Urinary bladder (tissue), 4 donors: ENCODE measurements at places on chromosomes 2 and 18. TPM values are rescaled to one million over a fixed set of nuclear protein-coding genes. Genes with fewer than 3 reads are reported as not detected.

Gene RNF152
- 44.4 TPM for total RNA-seq

DNA sequence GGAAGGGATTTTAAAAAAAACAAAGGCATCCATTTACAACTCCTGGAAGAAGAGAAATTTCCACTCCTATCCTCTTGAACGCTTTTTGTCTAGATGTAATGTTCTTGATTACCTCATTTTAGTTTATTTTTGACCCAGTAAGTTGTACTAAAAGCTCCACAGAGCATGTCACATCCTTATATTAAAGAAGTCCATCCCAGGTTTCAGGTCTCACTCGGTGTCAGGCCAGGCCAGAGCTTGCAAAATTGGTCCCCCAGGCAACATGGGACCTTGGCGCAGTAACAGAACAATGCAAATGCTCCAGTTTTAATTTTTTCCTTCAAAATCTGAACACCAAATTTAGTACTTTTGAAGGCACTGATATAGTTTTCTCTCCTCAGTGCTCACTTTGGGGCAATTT, 218.4 kb upstream of the REV1 start:
- DNase-seq: no peak

- DNase-seq: no peak
These were observed 111.4 kb upstream of the SMAD7 start for GRCh38 chr18:49061991-49062831.

- DNase-seq: no peak
These were observed 142.2 kb downstream of the SATB2 start for GRCh38 chr2:199315299-199316179.

DNA sequence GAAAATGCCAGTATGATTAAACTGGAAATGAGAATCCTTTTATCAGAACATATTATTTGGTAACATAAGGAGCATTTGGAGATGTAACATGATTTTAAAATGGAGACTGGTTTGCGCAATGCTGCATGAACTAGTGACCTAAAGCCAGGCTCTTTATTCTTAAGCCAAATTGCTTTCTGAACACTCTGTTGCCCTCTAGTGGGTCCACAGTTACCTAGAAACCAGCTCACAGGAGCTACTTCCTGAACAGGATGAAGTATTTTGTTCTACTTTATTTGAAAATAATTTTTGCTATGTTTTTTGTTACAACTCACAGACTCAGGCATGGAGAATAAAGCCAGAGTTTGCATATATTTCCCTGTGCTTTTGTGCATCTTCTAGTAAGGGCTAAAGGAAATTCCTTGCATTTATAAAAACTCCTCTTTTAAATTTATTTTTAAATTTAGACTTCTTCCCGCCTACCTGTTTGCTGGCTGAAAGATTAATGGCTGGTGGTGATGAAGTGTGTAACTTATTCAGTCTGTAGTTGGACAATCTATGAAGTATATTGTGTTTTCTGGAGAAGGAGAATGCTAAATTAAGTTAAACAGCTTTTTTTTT, 146.7 kb downstream of the PARD3B start:
- DNase-seq: peak; percentile 51

GRCh38 chr18:8361941-8362471, 247.2 kb upstream of the RAB12 start:
- DNase-seq: no peak

- no peak for DNase-seq
These were observed 3.5 kb downstream of the NOL10 start for GRCh38 chr2:10686176-10686730.

GRCh38 chr2:26922405-26923188, 47.8 kb upstream of the MAPRE3 start:
- no peak for DNase-seq

- DNase-seq: no peak
These were observed 278.3 kb upstream of the LRATD1 start for GRCh38 chr2:14354231-14354630.

Gene PSMD1
- 81.7 TPM for total RNA-seq

- DNase-seq: no peak
These were observed 28.4 kb downstream of the MEIS1 start for GRCh38 chr2:66463206-66463755.

DNA sequence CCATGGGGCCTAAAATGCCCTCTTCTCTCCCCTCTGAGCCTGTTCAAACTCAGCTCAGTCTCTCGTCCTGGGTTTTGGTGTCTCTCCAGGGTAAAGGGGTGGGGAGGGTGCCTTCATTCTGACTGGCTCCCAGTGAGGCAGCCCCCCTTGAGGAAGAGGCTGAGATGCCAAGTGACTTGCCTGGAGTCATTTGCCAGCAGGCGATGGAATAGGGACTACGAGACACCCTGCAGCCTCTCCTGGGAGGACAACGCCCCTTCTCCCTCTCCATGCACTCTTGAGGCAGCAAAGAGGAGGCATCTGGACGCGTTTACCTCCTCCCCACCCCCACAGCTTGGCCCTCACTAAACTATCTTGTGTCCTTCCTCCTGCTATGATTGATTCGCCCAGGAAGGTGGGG, 760 bp upstream of the STON1 start:
- DNase-seq: no peak

DNA sequence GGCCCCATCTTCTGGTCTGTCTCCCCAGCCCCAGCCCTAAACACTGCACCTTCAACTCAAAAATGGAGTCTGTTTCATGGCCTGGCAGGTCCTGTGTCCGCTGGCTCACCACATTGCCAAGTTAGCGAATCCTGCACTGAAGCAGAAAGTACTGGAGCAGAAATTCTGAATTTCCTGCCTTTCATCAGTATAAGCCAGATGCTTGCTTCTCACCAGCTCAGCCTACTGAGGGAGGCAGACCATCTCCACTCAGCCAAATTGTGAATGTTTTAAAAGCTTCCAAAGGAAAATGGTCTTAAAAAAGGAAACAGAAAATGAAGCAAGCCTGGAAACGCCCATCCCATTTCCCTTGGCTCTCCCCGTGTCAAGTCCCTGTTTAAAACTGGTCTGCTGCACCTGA, 157.8 kb downstream of the C1D start:
- DNase-seq: no peak
